ENCODE measurements at places on chromosomes 2 and 18. TPM values are rescaled to one million over a fixed set of nuclear protein-coding genes. Genes with fewer than 3 reads are reported as not detected.

GRCh38 chr2:24723665-24724064 lies 69.5 kb downstream of the PTRHD1 start:
- DNase-seq, result no peak

KLHL30 gene
- total RNA-seq, result 1.1 TPM

SPDYA gene
- 1.7 TPM for total RNA-seq

ONECUT2 gene
- not detected for total RNA-seq

ZNF385B gene
- 50.3 TPM for total RNA-seq

- no peak for DNase-seq
Observed at GRCh38 chr2:14454202-14454601, 178.3 kb upstream of the LRATD1 start.

ARID5A gene
- 37.9 TPM for total RNA-seq

ACYP2 gene
- total RNA-seq, result 14.3 TPM

DNA sequence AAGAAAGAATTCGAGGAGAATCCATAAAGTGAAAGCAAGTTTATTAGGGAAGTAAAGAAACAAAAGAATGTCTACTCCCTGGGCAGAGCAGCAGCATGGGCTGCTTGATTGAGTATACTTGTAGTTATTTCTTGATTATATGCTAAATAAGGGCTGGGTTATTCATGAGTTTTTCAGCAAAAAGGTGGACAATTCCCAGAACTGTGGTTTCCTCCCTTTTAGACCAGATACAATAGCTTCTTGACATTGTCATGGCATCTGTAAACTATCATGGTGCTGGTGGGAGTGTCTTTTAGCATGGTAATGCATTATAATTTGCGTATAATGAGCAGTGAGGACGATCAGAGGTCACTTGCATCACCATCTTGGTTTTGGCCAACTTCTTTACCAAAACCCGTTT lies 25.6 kb upstream of the TBC1D8 start:
- DNase-seq, result no peak

GRCh38 chr18:42576124-42576523 lies 539.4 kb downstream of the RIT2 start:
- DNase-seq, result no peak

DNA sequence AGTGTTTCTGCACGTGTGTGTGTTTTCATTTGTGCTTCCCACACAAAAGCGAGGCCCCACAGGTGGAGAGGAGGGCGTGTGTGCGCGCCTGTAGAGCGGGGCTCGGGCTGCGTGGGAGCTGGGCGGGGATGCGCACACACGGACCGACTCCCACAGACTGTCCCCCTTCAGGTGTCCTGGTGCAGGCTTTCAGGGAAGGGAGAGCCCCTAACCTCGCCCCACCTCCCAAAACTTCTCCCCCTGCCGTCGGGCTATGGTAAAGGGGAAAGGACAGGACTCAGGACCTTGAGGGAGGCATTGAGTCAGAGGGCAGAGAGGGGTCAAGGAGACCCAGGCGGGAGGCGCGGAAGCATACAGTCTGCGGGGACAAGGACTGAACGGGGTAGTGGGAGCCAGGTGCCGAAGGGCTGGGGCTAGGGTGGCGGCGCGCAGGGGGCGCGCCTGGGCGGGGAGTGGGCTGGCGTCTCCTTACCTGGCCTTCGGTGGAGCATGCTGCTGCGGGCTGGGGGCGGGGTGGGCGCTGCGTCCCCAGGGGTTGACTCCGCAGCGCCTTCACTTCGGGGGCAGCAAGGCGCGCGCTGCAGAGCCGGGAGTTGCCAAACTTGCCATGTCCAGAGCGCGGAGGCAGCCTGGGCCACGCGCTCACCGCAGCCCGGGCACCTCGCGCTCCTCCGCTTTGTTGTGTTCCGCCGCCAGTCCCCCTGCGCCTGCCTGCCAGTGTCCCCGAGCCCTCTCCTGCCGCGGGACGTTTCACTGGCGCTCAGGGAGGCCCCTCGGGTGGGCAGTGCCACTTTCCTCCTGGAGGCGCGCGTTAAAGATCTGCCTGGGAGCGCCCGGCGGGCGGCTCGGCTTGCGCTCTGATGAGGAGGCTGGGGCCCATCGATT lies 302.0 kb downstream of the NCKAP5 start:
- DNase-seq, result peak; percentile 81

GRCh38 chr2:213079756-213080155 lies 71.7 kb downstream of the IKZF2 start:
- no peak for DNase-seq

GRCh38 chr2:29420999-29421782 lies 306.0 kb downstream of the CLIP4 start:
- no peak for DNase-seq

DNA sequence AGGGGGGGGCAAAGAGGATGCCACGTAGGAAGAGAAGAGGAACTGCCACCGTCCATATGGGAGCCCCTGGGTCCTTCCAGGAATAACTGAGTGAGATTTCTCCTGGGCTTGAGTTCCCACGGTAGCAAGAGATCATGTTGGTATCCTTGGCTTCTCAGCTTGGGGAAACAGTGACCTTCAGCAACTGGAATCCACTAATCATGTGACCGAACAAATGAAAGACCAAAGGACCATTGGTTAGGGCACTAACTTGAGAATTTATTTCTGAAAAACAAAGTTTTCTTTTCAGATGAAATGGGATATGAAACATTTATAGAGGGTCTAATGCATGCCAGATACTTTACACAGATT lies 259.4 kb upstream of the ID2 start:
- DNase-seq, result no peak

- DNase-seq, result no peak
Observed at GRCh38 chr2:191222952-191223351, 22.3 kb upstream of the MYO1B start.

- no peak for DNase-seq
Observed at GRCh38 chr2:24253303-24253919, 78.6 kb downstream of the FAM228A start.

CNDP2 gene
- 279 TPM for total RNA-seq

GRCh38 chr2:145007960-145008263 lies 488.0 kb upstream of the ZEB2 start:
- no peak for DNase-seq

GRCh38 chr2:3051266-3051665 lies 326.4 kb downstream of the EIPR1 start:
- no peak for DNase-seq

- no peak for DNase-seq
Observed at GRCh38 chr2:28035816-28036215, 145.3 kb downstream of the BABAM2 start.

LOXHD1 gene
- total RNA-seq, result 7.3 TPM

ACMSD gene
- not detected for total RNA-seq

CYRIA gene
- 14.9 TPM for total RNA-seq

DNA sequence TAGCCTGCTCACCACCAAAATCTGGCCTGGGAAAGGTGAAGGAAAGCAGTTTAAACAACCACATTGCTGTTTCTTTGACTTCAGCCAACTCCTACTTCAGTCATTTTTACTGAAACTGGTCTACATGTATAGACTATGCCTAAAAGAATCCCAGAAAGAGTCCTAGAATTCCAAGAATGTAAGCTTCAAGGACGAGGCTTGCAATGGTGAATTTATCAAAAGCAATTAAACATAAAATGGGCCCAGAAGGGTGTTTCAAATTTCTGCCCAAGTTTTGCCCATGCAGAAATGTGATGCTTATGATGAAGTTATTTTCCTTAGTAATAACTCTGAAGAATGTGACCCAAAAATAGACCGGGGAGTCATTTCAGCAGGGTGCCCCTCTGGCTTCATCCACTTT lies 16.6 kb downstream of the EN1 start:
- DNase-seq, result no peak

DNA sequence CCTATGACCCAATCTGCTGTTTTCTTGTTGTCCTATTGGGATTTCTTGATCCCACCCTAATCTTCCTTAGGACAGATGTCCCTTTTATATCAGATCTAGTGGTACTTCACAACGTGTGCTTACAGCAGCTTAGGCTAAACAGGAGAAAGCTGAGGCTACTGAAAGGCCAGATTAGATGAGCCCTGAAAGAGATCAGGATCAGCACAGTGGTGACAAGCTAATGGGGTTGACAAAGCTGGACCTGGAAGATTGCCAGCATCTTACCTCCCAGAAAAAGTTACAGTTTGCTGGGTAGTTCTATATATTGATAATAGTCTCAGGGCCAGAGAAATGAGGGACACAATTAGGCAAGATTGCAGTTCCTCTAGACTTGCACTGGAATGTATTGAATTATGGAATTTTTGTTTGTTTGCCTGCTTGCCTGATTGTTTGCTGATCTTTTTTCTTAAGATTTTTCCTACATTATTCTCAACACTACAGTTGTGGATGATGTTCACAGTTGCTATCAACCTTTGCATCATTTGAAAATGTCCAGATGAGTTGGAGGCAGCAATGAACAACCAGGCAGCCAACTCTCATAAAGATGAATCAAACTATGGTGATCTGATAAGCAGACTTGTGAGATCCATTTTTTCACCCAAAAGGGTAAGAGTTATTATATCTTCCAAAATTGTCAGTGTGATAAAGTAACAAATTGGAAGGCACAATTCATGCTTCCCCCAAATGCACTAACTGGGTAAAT lies 49.1 kb upstream of the PIK3C3 start:
- no peak for DNase-seq

NT5C1B gene
- total RNA-seq, result not detected

ATP6V1C2 gene
- 12.1 TPM for total RNA-seq

- DNase-seq, result no peak
Observed at GRCh38 chr2:95115418-95115817, 6.2 kb downstream of the MRPS5 start.

ALPP gene
- total RNA-seq, result 11.5 TPM

ESPNL gene
- total RNA-seq, result 0.15 TPM

DNA sequence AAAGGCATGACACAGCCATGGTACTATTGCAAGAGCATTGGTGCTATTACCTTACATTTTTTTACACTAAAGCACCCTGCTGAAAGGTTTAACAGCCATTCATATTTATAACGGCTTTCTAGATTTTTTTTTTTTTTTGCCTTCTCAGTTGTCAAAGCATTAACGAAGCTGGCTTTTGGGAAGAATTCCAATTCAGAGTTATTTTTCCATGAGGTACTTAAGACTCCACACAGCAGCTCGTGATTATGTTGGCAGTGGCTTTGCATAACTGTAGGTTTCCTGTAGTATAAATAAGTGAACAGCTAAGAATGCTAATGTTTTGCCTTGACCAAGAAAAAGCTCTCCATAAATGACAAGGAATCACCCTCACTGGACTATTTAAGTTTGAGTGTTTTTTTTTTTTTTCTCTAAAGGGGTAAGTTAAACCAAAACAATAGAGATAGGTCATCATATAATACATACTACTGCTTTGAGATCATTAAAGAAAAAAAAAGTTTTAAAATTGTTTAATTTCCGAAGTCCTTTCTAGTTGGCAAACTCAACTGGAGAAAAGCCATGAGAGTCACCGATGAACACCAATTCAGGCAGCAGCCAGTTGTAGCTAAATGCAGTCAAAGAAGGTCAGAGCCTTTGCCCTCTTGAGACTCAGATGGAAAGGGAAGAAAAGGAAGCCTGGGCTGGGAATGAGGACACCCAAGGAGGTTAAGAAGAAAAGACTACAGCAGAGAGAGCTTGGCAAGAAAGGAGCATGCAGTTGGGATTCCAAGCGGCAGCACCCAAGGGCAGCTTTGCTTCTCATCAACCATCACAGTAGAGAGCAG lies 187.4 kb upstream of the NCKAP5 start:
- DNase-seq, result no peak

DNA sequence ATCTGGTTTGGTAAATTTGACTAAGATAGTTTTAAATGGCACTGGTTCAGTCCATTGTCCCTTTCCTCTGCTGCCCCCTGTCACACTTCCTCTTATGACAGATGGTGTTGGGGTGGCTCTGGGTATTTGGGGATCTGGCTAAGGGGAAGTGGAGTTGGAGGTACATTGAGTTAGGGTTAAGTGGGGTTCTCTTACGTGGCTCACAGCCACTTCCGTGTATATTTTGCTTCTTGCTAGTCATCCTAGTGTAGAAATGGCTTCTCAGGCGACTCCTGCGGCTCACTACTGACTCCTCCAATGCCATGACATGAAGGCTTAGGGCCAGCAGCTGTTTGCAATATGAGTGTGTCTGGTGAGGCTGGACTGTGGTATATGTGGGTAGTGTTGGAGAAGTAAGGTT lies 187.0 kb downstream of the HAUS1 start:
- no peak for DNase-seq

MAP3K19 gene
- total RNA-seq, result 0.34 TPM

DNA sequence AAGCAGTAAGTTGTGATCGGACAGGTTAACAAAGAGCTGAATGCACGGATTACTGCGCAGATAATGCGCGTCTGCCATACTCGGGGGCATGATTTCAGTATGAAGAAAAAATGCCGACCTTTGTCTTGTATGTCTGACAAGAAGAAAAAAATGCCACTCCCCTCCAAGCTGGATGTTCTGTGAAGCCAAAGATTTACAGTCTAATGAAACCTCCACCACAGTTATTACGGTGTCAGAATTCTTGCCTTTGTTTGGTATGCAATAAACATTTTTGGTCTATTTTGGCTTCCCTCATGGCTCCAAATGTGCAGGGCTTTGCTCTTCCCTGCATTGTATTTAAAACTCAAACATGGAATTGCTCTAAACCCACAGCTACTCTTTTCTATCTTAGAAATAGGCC lies 72.2 kb upstream of the THUMPD2 start:
- no peak for DNase-seq

- no peak for DNase-seq
Observed at GRCh38 chr2:165682546-165682945, 111.5 kb downstream of the GALNT3 start.

DNA sequence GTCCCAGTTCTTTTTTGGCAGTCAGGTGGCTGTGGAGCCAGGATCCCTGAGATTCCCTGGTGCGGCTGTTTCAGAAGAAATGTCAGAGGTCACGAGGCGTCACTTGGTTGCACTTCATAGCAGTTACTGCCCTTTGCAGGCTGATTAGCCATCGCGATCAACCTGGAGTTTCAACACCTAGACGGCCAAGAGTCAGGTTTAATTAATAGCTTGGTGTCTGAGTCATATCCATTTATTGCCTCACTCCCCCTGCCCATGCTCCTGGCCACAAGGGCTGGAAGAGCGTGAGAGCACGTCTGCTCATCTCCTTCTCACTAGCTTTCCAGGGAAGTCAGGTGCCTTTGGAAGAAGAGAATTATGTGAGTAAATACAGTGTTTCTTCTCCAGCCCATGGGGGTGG lies 552.3 kb downstream of the TSN start:
- DNase-seq, result no peak

- DNase-seq, result no peak
Observed at GRCh38 chr2:157899125-157899839, 23.2 kb upstream of the ACVR1 start.

- DNase-seq, result peak; percentile 20
Observed at GRCh38 chr18:79900610-79901570, 50.6 kb downstream of the SLC66A2 start.

- DNase-seq, result no peak
Observed at GRCh38 chr2:195560209-195560895, 96.7 kb upstream of the SLC39A10 start.

All from upper lobe of left lung (tissue), 6 donors.